ENCODE measurements at places on chromosomes 3 and 15.

DNA sequence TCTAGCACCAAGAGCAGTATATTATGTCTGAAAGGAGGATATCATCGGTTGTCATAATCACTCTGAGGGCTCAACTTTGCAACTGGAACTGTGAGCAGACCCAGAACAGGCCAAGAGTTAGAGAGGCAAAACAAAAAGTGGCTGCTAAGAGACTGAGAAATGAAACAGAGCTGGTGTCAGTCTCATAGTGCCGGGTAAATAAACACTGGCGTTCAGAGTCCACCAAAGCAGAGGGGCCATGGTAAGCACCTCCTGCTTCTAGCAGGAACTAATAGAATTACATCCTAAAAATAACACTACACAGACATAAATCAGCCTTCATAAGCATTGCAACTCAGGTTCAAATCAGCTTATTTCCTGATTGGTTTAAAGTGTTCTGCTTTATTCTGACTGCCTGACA is 10.3 kb upstream of the IL12A start:
- H3K36me3 ChIP-seq, result no peaks in the 10 kb centered on the region
- no peak overlapping the region for H3K27ac ChIP-seq
- peaks cover 11% of the 10 kb centered on the region for H3K27me3 ChIP-seq
- no peaks in the 10 kb centered on the region for H3K4me1 ChIP-seq

DNA sequence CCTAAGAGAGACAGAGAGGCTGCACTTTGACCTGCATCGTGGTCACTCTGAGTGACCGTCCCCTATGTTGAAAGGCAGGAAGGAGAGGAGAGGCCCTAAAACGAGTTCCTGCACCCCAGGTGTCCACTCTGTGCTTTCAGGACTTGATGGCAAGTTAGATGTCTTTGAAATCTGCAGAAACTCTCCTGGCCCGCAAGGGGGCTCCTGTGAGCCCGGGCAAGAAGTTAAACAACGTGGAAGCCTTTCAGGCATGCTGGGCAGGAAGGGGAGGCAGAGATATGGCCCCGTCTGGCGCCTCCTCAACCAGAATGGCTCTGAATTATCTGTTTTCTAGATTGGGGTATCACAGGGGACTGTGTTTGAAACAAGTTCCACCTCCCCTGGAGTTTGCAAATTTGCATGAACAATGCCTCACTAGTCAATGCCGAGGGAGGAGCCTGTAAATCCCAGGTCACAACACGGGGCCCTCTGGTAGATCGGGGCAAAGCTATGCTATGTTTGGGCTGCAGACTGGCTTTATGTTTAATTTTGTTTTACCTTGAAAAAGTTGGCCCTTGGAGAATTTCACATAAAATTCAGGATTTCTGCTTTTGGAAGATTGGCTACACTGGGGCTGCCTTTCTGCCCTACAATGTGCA is 9.8 kb downstream of the CTXND1 start:
- H3K27ac ChIP-seq, result no peak overlapping the region
- H3K36me3 ChIP-seq, result no peaks in the 10 kb centered on the region
- no peak overlapping the region for H3K4me3 ChIP-seq
- H3K4me1 ChIP-seq, result no peaks in the 10 kb centered on the region

DNA sequence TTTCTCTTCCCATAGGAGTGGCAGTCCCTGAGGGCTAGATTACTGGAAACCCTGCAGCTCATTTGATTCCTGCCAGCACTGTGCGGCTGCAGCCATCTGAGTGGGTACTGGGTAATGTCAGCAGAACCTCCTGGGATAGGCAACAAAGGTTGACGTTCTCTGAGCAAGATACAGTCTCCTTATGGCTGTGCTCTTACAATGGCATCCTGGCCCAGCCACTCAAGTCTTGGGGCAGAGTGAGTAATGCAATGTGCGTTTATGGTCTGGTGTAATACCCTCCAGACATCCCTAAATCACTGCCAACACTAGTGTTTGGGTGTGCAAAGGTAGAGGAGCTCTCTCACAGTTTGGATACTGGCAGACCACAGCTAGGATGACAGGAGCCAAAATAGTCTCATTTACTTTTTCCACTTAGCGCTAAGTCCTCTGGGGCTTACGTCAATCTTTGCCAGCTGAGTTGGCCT is 775.8 kb downstream of the ZNF385D start:
- H3K4me3 ChIP-seq, result no peak overlapping the region
- no peak for DNase-seq
- no peaks in the 10 kb centered on the region for H3K27me3 ChIP-seq
- peaks cover 16% of the 10 kb centered on the region for H3K4me1 ChIP-seq
- no peaks in the 10 kb centered on the region for H3K36me3 ChIP-seq

DNA sequence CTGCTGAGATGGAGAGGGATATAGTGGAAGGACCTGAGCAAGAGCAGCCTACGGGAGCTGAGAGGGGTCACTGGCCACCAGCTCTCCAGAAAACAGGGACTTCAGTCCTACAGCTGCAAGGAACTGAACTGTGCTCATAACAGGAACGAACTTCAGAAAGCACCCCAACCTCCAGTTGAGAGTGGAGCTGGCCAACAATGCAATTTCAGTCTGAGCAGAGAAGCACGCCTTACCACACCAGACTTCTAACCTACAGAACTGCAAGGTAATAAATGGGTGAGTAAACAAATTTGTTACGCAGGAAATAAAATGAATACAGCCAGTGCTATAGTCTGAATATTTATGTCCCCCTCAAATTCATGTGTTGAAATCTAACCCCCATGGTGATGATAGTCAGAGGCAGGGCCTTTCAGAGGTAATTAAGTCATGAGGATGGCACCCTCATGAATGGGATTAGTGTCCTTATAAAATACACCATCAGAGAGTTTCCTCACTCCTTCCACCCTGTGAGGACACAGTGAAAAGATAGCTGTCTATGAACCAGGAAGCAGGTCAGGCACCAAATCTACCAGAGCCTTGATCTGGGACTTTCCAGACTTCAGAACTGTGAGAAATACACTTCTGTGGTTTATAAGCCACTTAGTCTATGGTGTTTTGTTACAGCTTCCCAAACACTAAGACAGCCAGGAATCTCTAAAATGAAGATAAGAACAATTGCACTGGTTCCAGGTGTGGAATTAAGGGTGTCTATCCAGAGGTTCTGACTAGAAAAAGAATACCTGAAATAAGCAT is 58.6 kb downstream of the SYNM start:
- H3K27ac ChIP-seq, result no peak overlapping the region
- H3K36me3 ChIP-seq, result peaks cover 58% of the 10 kb centered on the region

Data from mesothelial cell of epicardium (in vitro differentiated cells).